Stimulated activated CD8-positive, alpha-beta memory T cell treated with anti-CD3 and anti-CD28 coated beads, Interleukin-15, amount 100 ng/mL, for 4 hours (primary cell): ENCODE measurements at places on chromosomes 12 and 14.

DNA sequence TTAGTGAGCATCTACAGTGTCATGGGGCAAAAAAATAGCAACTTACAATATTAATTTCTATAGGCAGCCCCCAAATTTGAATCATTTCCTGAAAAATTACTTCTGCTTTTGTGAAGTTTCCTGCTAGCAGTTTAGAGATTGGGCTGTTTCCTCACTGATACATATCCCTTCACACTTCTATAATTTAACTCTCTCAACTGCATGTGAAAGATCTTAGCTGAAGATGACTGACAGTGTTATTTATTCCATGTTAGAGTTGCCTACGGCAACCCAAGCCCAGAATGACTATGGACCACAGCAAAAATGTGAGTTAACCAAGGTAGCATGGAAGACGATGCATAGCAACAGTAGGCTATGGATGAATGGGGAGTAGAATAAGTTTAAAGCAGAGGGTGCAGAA, at the start of gene KLRG1:
KLRG1 (plus strand) TSS at position 134 of the 400 bp plus-strand sequence; CDS start at position 224, 90 bp downstream.
- no peak for DNase-seq

DNA sequence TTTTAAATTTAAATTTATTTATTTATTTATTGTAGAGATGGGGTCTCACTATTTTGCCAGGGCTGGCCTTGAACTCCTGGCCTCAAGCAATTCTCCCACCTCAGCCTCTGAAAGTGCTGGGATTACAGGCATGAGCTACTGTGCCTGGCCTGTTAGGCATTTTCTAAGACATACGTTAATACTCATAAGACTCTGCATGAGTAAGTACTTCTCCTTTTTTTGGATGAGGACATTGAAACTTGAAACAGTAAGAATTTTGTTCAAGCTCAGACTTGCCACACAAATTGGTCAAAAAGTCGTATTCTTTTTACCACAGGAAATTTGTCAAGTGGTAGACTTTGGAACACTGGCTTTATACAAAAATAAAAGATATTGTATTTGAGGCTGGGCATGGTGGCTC, 187.4 kb upstream of the RASSF8 start:
- no peak for DNase-seq

- DNase-seq: peak; percentile 17
Measured at GRCh38 chr14:78566026-78566858, 396.1 kb downstream of the NRXN3 start.

GRCh38 chr12:115570069-115570777, 707.3 kb downstream of the MED13L start:
- DNase-seq: no peak

DNA sequence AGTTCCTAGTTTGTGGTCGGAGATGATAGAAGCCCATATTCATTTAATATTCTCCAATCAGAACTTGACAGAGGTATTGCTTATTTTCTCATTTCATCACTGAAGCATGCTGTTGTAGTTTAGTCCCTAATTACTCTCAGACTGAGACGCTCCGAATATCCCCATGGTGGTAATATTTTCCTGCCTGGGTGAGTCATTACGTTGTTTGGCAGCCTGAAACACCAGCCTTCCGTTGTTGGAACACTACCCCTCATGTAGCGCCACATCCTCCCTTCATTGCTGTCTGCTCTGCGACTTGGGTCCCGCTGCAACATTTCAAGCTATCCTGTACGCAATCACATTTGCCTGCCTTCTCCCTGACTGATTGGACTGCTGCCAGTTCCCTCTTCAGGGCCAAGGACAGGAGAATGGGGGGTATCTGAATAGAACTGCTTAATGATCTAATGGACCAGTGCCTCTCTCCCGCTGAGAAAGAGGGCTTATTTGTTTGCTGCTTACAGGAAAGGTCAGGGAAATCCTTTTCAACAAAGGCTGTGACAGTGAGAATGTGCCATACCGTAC, 369.1 kb downstream of the NPAS3 start:
- no peak for DNase-seq

DNA sequence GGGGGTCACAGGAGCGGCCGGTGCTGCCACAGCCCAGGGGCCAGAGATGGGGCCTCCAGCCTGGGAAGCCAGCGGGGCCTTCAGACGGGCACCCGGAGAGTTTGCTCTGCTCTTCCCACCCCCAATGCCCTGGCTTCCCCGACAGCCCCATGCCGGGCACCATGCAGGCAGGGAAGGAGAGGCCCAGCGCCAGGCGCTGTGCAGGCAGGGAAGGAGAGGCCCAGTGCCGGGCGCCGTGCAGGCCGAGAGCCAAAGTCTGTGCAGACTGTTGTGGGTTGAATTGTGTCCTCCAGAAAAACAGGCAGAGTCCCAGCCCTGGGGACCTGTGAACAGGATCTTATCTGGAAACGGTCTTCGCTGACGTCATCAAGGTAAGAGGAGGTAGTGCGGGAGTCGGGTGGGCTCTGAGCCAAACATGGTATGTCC, 34.3 kb downstream of the GALNT9 start:
- DNase-seq: no peak

DNA sequence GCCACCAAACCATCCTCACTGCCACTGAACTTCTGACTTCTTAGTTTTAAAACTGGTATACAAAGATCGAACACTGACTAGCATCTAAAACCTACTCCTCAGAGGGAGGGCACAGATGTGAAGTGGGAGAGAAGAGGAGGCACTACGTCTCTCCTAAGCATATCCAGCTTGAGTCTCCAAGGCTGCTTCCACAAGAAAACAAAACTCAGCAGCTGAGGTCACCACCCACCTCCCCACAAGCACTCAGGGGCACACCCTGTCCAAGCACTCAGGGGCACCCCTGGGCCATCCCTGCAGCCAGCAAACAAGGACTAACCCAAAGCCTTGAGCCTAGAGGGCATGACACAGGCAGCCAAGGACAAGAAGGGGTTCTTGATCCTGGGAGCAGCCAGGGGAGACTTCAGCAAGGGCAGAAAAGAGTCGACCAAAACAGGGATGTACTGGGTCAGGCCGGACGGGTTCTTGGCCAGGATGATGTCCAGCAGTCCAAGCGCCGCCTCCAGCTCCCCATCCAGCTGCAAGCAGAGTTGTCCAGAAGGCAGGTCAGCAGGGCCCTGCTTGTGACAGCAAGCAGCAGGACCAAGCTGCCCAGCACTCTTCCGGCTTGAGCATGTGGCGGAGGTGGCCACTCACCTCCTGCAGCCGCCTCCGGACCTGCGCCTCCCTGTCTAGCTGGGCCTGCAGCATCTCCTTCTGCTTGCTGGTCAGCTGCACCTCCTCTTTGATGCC, 34.8 kb downstream of the GCN1 start:
- no peak for DNase-seq
